ENCODE measurements at places on chromosomes 2 and 18. TPM values are rescaled to one million over a fixed set of nuclear protein-coding genes. Genes with fewer than 3 reads are reported as not detected.

DNA sequence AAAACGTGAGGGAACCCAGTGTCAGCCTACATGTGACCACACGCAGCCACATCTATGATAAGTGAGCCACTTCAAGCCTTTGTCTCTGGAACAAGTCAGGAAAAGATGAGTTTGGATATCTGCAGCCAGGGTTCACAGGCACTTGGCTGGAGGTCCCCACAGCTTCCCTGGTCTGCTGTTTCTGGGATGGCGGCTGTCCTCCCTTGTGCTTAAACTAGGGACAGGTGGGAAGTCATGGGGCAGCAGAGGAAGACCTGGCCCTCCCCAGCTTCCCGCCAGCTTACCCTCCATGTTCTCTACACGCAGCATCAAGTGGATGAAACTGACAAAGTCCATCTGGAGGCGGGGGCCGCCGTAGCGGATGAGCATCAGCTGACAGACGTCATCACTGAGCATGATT is 38.5 kb upstream of the GALNT14 start:
- no peaks in the 10 kb centered on the region for H3K36me3 ChIP-seq
- DNase-seq = no peak
- H3K27me3 ChIP-seq = peaks cover 3% of the 10 kb centered on the region
- H3K4me1 ChIP-seq = no peaks in the 10 kb centered on the region
- H3K4me3 ChIP-seq = no peak overlapping the region

DNA sequence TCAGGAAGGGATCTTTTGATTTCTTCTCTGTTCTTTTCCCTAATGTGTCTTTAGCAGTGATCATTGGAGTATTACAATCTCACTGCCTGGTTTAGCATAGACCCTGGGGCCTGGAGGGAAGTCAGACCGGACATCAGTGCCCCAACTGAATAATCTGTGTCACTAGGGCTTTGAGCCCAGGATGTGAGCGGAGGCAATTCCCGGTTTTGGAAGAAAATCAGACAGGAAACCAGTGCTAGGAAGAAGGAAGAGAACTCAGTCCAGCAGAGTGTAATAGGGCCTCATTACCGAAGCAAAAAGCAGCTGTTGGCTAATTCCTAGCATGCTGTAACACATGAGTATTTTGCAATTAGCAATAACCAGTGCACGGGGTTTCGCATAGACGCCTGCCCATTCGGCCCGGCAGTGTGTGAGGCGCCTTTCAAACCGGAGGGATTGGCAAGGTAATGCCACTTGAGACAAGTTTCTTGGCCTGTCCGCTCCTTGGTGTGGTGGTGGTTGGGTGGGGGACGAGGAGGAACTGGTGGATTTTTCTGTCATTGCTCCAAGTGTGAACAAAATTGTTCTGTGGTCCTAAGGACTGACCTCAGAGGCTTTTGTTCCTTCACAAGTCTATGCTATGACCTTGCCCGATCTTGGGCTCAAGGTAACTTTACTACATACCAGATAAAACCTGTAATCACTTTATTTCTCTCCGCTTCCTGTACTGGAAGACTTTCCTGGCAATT is 2.8 kb downstream of the FOSL2 start:
- H3K4me3 ChIP-seq = no peak overlapping the region
- DNase-seq = no peak
- peaks cover 2% of the 10 kb centered on the region for H3K36me3 ChIP-seq
- H3K27me3 ChIP-seq = no peaks in the 10 kb centered on the region
- no peak overlapping the region for H3K27ac ChIP-seq

DNA sequence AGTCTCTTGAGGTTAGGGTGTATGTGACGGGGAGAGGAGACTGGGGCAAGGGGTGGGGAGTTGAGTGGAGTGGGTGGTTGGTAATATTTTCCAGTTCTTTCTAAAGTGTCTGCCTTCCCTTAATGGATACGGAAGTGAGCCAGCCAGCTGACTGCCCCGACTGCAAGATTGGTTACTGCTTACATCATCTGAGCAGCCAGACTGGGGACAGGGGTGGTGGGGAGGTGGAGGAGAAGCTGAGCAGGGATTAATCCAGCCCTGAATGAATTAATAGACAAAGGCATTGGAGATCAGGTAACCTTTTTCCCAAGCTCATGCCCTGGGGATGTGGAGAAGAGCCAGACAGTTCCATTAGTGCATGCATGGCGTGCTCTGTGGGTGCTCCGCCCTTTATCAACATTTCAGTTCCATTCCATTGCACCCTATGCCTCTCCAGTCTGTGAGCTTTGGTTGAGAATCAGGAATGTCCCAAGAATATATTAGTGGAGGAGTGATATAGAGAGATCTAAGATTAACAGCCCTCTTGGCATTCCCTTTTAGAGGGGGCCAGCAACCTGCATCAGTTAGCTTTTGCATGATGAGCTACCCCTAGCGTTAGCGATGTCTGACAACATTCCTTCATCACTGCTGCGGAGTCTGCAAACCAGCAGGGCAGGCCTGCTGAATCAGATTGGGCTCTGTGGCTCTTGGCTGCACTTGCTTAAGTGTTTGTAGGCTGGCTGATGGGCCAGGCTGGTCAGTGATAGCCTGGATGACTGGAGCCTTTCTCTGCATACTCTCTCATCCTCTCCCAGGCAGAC is 67.4 kb downstream of the TNP1 start:
- no peak overlapping the region for H3K4me3 ChIP-seq
- no peaks in the 10 kb centered on the region for H3K36me3 ChIP-seq
- no peak overlapping the region for H3K27ac ChIP-seq
- H3K27me3 ChIP-seq = no peaks in the 10 kb centered on the region

The DPYSL5 gene
- not detected for total RNA-seq

The VAPA gene
- total RNA-seq = 121 TPM
